Activated naive CD4-positive, alpha-beta T cell treated with anti-CD3 and anti-CD28 coated beads, Interleukin-2, amount 50 U/mL, for 72 hours (primary cell): ENCODE measurements at places on chromosomes 1 and 21.

- no peak for DNase-seq
Measured at GRCh38 chr21:45234965-45235364, 52.7 kb downstream of the POFUT2 start.

- no peak for DNase-seq
Measured at GRCh38 chr1:116951200-116951935, 41.7 kb downstream of the PTGFRN start.

DNA sequence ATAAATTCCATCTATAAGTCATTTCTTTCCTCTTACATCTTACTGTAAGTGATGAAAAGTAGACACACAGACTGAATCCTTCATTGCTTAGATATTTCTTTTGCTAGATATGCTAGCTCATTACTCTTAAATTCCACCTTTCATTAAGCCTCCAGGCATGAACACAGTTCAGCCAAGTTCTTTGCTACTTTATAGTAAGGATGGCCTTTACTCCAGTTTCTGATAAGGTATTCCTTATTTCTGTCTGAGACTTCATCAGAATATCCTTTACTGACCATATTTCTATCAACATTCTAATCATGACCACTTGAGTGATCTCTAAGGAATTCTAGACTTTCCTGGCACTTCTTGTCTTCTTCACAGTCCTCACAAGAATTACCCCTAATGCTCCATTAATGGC, 191.7 kb upstream of the KCTD3 start:
- DNase-seq, result no peak

- DNase-seq, result no peak
Measured at GRCh38 chr1:215292932-215293331, 210.4 kb downstream of the KCNK2 start.

- DNase-seq, result no peak
Measured at GRCh38 chr1:235986869-235987268, 78.0 kb downstream of the NID1 start.

DNA sequence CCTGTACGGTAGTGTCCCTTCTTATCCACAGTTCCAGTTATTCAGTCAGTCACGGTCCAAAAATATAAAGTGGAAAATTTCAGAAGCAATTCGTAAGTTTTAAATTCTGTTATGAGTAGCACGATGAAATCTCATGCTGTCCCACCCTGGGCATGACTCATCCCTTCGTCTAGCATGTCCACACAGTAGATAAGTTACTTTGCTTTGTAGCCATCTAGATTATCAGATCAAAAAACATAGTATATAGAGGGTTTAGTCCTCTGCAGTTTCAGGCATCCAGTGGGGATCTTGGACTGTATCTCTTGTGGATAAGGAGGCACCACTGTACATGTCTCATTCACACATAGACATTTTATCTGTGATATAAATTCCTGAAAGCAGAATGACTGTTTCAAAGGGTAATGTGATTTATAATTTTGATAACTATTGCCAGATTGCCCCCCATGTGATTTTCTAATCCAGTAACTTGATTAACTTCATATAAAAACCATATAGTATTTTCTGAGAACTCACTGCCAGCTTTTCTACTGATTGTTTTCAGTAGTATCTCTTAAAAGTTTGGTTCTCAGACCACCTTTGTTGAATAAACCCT, 143.3 kb downstream of the DYRK1A start:
- DNase-seq, result no peak

DNA sequence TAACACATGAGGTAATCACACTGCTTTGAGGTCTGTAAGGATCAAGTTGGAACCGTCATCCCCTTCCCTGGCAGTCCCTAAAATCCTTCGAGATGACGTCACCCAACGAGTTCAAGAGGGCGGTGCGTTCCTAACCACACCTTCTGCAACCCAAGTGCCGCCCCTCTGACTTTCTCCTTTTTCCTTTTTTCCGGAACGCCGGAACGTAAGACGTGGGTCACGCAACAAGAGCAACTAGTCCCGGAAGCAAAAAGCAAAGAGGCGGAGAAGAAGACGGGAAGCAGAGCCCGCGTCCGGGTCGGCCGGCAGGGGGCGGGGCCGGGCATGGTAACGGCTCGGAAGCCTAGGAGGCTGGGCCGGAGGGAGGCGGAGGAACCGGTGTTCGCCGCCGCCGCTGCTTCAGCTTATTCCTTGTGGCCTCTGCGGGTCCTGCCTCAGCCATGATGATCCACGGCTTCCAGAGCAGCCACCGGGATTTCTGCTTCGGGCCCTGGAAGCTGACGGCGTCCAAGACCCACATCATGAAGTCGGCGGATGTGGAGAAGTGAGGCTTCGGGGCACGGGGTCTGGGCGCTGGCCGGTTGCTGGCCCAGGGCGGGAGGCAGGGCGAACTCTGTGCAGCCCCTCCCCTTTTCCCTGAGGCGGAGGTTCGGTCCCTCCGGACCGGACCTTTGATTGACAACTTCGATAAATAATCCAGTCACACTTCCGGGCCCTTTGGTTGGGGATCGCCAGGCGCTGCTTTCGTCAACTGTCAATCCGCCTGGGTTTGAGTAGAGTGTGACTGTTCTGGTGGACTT, at the start of gene TIPRL:
TSS of gene TIPRL (plus strand) at position 325 of the 800 bp plus-strand sequence. CDS start at position 441, 116 bp downstream.
- DNase-seq, result peak; percentile 95

- DNase-seq, result no peak
Measured at GRCh38 chr1:96002969-96003964, 718.3 kb upstream of the PTBP2 start.

GRCh38 chr1:160205242-160206035, at the start of gene PEA15:
Gene PEA15 (plus strand): TSS chr1:160205384. CDS start chr1:160211545, 6,161 bp downstream.
- DNase-seq, result peak; percentile 76

- DNase-seq, result no peak
Measured at GRCh38 chr1:5001466-5001865, 347.1 kb downstream of the AJAP1 start.

DNA sequence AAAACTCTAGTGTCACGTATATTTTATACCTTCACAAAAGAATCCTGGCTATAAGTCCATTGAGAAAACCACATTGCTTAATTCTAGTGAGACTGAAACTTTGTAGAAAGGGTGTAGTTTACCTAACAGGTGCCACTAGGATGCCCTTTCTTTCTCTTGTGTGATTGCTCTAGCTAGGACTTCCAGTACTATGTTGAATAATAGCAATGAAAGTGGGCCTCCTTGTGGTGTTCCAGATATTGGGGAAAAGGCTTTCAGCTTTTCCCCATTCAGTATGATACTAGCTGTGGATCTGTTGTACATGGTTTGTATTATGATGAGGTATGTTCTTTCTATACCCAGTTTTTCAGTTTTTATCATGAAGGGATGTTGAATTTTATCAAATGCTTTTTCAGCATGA, 39.7 kb upstream of the CHODL start:
- DNase-seq, result no peak

DNA sequence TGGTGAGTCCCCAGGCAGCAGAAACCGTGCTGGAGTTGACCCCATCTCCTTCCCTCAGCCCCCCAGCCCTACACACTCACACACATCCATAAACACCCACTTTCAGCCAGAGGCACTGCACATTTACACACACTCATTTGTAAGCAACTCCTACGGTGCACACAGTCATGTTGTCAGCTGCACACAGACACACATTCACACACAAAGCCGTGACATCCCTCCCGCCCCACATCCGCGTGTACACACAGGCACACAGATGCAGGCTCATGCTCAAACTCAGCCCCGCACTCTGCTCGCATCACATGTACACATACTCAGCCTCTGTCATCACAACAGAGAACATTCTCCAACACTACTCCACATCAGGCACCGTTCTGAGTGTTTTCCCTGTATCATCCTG, 47.6 kb downstream of the LACTBL1 start:
- no peak for DNase-seq

GRCh38 chr1:31803610-31804009, 12.2 kb downstream of the SPOCD1 start:
- DNase-seq, result no peak

GRCh38 chr1:167289966-167290365, 69.3 kb downstream of the POU2F1 start:
- no peak for DNase-seq

DNA sequence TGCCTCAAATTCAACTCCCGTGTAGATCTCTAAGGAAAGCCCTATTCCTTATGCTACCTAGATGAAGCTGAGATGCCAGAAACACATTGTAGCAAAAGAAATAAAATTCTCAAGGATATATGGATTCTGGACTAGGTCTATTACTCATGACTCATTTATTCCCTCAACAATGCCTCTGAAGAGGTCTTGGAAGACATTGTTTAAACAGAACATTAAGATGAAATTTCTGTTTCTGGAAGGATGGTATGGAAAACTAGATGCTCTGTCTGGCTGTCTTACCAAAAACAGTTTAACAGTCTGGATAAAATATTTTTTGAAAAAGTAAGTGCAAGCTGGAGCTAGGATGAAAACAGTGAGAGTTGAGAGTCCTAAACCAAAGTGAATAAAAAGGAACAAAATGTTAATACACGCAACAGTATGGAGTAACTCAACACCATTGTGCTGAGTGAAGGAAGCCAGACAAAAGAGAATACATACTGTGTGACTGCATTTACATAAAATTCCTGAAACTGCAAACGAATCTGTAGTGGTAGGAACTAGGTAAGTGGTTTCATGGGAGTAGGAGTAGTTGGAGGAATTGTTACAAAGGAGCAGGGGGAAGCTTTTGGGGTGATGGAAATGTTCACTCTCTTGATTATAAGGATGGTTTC, 59.3 kb upstream of the GNG12 start:
- no peak for DNase-seq

DNA sequence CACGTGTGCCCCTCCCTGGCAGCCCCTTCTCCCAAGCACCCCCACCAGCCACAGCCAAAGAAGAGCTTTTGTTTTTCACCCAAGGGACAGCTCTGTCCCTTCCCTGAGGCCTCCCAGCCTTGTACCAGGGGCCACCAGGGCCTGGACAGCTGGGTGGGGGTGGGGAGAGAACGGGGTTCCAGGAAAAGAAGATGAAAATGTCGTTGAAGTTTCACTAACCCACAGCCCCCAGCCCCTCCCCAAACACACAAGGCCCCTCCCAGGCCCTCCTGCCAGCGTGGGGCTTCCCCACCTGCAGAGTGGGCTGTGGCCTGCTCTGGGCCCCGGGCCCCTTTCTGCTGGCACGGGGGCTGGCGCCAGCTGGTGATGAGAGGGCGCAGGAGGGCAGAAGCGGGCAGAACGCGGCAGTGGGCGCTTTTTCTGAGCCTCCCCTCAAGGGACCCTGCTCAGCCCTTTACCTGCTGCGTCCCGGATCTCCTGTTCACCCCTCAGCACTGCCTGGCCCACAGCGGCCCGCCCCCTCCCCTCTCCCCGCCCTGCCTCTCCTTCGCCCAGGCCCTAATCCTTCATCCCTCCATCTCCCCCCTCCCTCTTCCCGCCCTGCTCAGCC, 5.5 kb upstream of the ANKRD65 start:
- DNase-seq, result no peak

DNA sequence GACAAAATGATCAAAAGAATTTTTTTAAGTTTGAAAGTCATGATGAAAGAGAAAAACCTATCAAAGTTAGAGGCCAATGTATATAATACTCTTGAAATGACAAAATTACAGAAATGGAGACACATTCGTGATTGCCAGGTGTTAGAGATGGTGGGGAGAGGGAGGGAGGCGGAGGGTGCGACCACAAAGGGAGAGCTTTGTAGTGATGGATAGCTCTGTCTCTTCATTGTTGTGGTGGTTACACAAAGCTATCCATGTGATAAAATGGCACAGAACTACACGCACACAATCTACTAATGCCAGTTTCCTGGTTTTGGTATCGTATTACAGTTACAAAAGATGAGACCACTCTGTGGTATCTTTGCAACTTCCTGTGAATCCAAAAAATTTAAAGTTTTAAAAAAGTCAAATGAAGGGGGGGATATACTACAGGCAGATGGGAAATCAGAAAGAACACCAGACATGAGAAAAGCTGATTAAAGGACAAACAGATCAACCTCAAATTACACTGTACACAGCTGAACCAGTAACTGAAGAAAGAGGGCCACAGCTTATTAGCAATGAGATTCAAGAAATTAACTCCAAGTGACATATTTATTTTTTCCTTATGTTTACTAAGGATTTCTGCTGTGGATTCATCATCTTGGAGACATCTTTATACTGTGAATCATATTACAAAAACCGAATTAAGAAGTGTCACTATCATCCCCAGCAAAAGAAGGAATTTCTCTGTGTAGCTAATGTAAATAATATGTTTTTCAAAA, 199.1 kb downstream of the SLC45A1 start:
- no peak for DNase-seq

- DNase-seq, result no peak
Measured at GRCh38 chr1:113692824-113693431, 66.4 kb downstream of the PHTF1 start.

DNA sequence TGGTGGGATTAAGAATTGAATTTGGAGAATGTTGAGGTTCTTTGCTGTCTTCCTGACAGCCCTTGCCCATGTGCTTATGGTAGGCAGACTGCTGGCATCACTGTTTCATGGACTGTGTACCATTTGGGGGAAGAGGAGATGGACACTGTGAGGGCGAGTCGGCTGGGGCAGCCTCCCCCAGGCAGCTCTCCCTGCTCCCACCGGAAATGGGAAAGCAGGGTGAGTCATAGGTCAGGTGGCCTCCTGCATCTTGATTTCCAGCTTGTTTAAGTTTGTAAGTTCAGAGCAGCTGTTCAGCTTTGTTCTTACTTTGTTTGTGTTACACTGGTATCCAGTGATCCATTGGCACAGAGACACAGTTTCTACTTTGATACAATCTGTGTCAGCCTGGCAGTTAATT, 87.2 kb upstream of the CNIH3 start:
- no peak for DNase-seq

DNA sequence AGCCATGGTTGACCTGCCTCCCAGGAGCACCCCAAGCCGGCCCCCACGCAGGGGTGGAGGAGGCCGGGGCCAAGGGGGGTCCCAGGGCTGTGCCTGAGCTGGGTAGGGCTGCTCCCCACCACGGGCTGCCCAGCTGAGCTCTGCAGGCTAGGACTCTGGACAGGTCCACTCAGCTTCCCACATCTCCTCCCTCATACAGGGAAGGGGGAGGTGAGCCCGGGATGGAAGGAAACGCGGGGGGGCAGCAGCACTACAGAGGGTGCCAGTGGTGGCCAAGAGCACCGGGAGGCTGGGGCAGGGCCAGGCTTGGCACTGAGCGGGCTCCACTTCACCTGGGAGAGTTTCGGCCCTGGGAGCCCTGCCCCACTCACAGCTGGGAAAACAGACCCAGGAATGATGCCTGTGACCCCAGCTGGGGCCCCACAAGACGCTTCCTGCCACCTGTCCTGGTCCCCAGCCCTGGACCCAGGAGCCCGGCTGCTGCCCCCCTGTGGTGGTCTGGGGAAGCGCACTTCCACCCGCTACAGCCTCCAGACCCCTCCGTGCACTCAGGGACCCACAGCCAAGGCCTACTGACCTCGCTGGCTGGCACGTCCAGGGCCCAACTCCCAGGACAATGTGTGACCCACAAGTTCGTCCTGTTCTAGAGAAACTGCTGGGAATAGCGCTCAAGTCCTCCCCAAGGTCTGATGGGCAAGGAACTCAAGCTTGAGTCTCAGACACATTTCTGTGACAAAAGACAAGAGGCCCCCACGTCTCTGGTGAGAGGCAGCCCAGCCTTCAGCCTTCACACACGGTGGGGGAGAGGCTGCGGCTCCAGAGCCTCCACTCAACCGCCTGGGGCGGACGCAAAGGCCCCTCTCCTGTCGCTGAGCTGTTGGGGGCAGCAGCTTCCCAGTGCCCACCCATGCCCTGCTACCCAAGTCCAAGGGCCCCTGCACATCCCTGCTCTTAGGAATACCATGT, 3.0 kb downstream of the AURKAIP1 start:
- peak; percentile 77 for DNase-seq
